Kidney epithelial cell (primary cell): ENCODE measurements at places on chromosomes 5 and 9.

GRCh38 chr5:179185941-179186411, 125.8 kb downstream of the ZNF354C start:
- no peak for DNase-seq

- DNase-seq: no peak
Measured at GRCh38 chr5:119338326-119338946, 17.4 kb upstream of the TNFAIP8 start.

DNA sequence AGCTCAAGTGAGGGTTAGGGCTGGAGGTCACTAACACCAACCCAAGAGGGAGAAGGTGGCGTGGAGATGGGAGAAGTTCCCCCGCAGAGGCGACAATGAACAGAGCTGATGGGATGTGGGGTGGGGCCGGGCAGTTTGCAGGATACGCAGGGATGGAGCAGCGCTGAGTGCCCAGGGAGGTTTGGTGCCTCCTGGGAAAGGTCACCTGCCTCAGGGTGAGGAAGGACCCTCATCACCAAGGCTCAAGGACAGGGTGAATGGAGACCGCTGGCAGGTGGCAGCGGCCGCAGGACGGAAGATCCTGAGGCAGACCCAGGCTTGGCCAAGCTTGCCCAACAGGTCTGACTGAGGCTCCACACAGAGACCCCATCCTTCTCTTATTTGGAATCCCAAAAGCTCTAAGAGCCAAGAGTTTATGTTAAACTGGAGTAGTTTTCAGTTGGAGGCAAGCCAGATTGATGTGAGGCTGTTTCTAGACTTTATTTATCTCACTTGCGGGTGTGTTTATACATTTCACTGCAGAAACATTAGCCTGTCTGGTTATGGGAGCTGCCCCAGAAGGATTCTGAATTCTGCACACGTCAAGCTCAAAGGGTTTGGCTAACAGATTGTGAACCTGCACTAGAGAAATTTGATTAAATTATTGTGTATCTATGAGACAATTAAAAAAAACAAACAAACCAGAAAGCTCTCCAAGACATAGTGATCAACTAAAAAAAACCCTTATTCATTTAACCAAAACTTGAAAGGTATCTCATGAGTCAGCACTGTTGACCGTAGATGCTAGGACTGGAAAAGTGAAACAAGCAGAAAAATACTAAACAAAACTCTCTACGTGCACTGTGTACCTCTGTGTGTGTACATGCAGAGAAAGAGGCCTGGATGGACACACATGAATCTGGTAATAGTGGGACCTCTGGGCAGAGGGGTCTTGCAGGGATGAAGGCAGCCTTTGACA, 146.2 kb upstream of the PHYKPL start:
- no peak for DNase-seq

DNA sequence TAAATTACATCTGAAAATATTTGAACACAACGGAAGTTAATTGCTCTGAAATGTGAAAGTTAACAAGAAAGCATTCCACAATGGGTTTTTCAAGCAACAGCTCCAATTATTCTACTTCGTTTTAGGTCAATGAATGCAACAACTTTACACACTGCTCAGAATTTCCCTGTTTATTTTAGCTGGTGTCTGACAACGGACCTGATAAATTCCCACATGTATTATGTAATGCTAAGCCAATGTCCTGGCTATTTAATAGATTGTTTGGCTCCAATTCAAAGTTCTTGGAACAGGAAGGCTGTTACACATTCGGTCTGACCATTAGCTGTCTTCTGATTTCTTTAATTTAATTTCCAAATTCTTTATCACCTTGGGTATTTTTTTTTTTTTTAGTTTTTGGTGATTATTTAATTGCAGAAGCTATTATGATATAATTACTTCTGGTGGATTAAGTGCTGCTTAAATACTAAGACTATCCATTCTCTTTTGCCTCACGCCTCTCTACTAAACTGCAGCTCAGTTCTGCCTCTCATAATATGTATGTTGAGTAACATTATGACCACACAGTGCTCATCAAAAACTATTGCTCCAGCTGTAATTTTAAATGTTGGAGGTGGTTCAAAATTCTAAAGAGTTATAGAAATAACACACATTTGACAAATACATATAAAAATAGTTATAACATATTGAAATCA, 57.9 kb downstream of the MEF2C start:
- DNase-seq: peak; percentile 47

GRCh38 chr9:108551030-108551841, 304.6 kb downstream of the ACTL7B start:
- DNase-seq: peak; percentile 87

DNA sequence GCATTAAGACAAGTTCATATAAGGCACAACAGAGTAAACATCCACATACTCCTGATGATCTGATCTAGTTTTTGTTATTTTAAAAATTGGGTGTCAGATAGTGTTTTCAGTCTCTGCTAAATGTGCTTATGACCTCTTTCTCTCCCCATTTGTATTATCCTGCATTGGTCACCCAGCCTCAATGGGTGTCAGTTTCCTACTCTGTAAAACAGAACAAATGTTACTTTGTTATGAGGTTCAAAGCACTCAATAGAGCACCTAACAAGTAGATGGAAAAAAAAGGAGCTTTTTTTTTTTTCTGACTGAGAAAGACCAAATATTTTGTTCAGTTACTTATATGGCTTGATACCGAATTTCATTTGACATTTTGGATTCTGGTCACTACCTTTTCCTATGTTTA, 33.6 kb upstream of the RASGRF2 start:
- no peak for DNase-seq

GRCh38 chr5:10622810-10623209, 58.9 kb downstream of the ANKRD33B start:
- no peak for DNase-seq

- DNase-seq: no peak
Measured at GRCh38 chr5:39780347-39780746, 355.6 kb upstream of the DAB2 start.

GRCh38 chr5:4703931-4704458, 436.1 kb upstream of the ADAMTS16 start:
- DNase-seq: no peak

- DNase-seq: no peak
Measured at GRCh38 chr5:147081311-147081764, 153.5 kb upstream of the STK32A start.

DNA sequence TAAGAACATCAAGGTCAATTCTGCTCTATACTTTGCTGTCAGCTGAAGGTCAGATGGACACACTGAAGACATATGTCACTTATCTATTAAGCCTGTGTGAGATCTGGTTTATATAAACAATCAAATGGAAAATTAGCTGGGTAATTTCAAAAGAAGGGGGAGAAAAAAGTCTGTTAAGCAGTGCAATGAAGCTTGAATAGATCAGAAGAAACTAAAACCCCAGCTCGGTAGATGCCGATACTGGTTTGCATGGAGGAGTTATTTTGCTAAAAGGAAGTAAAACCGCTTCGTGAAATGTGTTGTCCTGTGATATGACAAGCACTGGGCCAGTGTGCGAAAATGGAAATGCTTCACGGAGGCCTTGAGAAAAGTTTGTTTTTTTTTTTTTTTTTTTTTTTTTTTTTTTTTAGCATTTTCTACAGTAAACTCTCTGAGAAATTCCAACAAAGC, 148.8 kb downstream of the MEF2C start:
- DNase-seq: no peak

DNA sequence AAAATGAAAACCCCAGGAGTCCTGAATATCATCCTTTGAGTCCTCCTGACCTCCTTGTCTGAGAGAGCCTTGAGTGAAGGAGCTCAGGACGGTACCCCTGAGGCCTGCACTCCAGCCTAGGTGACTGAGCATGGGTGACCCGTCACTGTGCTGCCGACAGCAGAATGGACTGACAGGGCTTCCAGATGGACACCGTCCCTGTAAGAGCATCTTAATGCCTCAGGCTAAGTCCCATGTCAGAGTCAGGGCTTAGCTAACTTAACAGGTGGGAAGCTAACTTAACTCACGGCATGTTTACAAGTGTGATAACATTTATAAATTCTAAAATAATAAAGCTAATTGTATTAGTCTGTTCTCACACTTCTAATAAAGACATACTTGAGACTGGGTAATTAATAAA, 68.3 kb downstream of the IL6ST start:
- no peak for DNase-seq

- DNase-seq: no peak
Measured at GRCh38 chr9:78618735-78619134, 321.8 kb downstream of the PSAT1 start.

DNA sequence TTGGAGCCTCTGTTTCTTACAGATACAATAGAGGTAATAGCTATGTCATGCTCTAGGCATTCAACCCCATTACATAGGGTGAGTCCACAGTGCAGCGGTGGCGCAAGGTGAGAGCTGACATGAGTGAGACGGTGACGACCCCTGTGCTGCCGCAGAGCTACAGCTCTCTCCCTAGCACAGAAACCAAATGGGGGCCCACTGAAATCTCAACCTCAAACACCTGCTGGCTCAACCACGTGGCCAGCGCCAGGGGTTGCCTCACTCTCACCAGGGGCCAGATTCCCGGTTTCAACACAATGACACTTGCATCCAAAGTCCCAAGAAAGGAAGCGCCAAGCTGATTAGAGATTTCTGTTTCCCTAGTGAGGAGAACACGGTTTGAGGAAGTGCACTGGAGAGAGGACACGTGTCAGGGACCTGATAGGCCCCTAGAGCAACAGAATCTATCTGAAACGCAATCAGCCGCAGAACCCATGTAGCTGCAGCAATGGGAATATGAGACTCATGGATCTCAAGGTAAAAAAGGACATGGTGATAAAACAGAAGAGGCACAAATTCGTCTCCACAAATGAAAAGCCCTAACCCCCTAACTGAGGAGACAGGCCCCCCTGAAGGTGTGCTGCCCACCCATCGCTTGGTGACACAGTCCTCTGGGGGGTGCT, 114.3 kb downstream of the CRB2 start:
- DNase-seq: no peak

DNA sequence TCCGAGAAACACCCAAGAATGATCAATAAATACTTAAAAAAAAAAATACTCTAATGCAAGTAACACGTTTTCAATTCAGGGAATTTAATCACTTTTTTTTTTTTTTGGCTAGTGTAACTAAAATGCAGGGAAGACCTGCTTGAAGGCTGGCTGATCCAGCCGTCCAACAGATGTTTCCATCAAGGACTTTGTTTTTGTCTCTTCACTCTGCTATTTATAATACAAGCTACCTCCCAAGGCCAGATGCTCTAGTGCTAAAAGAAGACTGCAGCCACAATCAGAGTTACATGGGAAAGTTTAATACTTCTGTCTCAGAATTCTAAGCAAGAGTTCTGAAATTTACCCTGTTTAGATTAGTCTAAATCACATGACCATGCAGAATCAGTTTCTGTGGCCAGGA, 14.5 kb downstream of the TBCA start:
- DNase-seq: no peak

DNA sequence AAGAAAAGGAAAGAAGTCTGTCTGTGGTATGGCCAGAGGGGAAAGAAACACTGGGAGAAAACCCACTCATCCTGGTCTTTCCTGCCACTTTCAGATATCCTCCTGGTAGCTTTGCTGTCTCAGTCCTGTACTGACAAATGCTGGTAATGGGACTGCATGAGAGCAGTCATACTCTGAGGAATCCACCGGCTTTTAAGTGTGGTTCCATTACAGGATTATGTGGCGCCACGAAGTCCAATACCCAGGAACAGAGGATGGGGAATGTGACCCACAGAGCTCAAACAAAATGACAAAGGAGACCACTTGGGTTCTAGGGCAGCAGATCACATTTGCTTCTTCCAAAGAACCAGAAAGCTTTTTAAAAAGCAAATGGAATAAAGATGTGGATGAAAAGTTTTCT, 26.3 kb upstream of the FBP1 start:
- DNase-seq: no peak

- DNase-seq: no peak
Measured at GRCh38 chr5:111813537-111813936, 56.5 kb upstream of the NREP start.

DNA sequence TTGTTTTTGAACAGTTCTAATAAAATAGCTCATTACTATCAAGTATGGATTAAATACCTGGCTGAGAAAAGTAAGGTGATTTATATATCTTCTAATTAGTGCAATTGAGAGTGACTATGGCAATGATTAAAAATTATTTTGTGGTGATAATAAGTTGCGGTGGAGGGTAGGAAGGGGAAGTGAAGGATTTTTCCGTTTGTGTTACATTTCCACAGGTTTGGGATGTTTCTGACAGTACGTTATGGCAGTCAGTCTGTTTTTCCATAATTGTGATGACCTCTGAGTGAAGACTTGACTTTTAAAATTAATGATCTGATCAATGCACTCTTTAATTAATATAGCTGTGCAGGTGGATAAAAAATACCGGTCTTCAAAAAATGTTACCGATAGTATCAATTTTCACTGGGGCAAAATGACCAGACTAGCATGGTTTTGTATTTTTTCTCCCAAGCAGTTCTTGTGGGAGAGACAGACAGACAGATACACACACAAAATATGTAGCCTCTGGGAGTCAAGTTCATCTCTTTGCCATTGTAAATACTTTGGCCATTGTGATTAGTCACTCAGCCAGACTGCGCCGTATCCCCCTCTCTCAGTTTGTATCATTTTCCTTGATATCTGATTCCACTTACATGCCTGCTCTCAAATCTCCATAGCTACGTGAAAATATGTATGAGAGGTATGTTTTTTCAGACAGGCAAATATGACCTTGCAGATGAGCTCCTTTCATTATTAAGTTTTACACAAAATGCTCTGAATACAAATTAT, 60.2 kb downstream of the ARHGAP26 start:
- no peak for DNase-seq

DNA sequence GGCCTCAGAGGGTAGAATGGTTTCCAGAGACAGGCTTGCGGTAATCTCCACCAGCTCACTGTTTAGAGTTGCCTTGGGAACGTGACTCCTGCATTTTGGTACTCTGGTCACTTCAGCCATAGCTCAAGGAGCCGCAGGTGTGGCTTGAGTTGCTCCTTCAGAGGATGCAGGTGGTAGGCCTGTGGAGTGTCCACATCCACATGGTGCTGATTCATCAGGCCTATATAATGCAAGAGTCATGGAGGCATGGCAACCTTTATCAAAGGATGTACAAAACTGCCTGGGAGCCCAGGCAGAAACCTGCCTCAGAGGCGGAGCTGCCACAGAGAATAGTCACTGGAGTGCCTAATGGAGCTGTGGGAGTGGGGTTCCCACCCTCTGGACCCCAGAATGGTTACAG, 114.2 kb downstream of the ANXA1 start:
- no peak for DNase-seq

DNA sequence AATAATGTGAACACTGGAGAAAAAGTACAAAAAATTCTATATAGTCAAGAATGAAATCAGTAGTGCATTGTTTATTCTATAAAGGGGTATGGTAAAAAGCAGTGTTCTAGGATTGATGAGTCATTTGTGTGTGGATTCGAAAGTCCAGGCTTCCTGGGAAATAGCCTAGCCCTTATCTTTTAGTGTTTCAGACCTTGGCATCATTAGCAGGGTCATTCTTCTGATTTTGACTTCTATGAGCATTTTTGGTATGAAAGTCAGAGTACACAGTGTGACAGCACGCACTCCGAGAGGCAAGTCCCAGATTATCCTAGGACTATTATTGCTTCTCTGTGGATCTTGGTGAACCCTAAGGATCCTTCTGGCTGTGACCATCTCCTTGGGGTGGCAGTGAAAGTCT, 16.9 kb downstream of the PCSK5 start:
- DNase-seq: no peak
